Upper lobe of left lung (tissue), 6 donors: ENCODE measurements at places on chromosomes 1 and 21. TPM values are rescaled to one million over a fixed set of nuclear protein-coding genes. Genes with fewer than 3 reads are reported as not detected.
A peak's percentile ranks its signal among the peaks of the same experiment; 100 is the strongest.

Gene C1QC
- total RNA-seq, result 817 TPM

- no peaks in the 10 kb centered on the region for H3K4me1 ChIP-seq
- DNase-seq, result no peak
- no peaks in the 10 kb centered on the region for H3K27me3 ChIP-seq
- H3K27ac ChIP-seq, result no peak overlapping the region
- no peaks in the 10 kb centered on the region for H3K36me3 ChIP-seq
These were observed 102.6 kb downstream of the PDE9A start for GRCh38 chr21:42755766-42756579.

Gene ZNF683
- total RNA-seq, result 1.3 TPM

Gene TEX38
- total RNA-seq, result not detected

- H3K27me3 ChIP-seq, result no peaks in the 10 kb centered on the region
- no peak overlapping the region for H3K27ac ChIP-seq
- DNase-seq, result no peak
- no peaks in the 10 kb centered on the region for H3K36me3 ChIP-seq
- no peaks in the 10 kb centered on the region for H3K4me1 ChIP-seq
These were observed 57.4 kb upstream of the CITED4 start for GRCh38 chr1:40919475-40920011.

Gene RNF186
- not detected for total RNA-seq

DNA sequence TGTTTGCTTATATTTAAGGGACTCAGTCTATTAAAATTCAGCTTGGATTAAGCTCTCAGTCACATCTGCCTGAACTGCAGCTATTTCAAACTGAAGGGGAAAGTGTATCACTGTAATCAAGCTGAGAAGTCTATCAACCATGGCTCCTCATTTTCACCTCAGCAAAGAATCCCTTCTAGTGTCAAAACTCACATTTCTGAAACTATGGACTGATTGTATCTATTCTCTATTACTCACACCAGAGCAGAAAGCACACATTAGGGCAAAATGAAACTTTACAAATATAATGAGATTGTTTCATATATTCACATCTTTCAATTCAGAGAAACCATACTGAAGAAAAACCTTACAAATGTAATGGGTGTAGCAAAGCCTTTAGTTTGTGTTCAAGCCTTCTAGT is 14.6 kb upstream of the C1orf146 start:
- H3K36me3 ChIP-seq, result no peaks in the 10 kb centered on the region
- H3K4me3 ChIP-seq, result no peak overlapping the region
- no peak for DNase-seq
- H3K4me1 ChIP-seq, result no peaks in the 10 kb centered on the region
- no peaks in the 10 kb centered on the region for H3K27me3 ChIP-seq
- no peak overlapping the region for H3K27ac ChIP-seq

Gene TP73
- 4.8 TPM for total RNA-seq

Gene DMBX1
- total RNA-seq, result not detected

Gene NR1I3
- total RNA-seq, result not detected

Gene TFF3
- 5.9 TPM for total RNA-seq

- peaks cover 25% of the 10 kb centered on the region for H3K4me1 ChIP-seq
- H3K27ac ChIP-seq, result peak overlapping the region; percentile 98
- H3K36me3 ChIP-seq, result no peaks in the 10 kb centered on the region
- no peaks in the 10 kb centered on the region for H3K27me3 ChIP-seq
These were observed 663 bp downstream of the ACOT7 start for GRCh38 chr1:6392809-6393399.

GRCh38 chr1:61088163-61088974 is 6.0 kb downstream of the NFIA start:
- no peak for DNase-seq
- H3K4me1 ChIP-seq, result peaks cover 41% of the 10 kb centered on the region
- no peak overlapping the region for H3K4me3 ChIP-seq
- H3K27ac ChIP-seq, result no peak overlapping the region

- H3K27ac ChIP-seq, result peak overlapping the region; percentile 73
- H3K4me1 ChIP-seq, result peaks cover 49% of the 10 kb centered on the region
- no peak for DNase-seq
- H3K27me3 ChIP-seq, result no peaks in the 10 kb centered on the region
- H3K4me3 ChIP-seq, result no peak overlapping the region
These were observed 32.8 kb upstream of the RNF19B start for GRCh38 chr1:32997381-32997891.

DNA sequence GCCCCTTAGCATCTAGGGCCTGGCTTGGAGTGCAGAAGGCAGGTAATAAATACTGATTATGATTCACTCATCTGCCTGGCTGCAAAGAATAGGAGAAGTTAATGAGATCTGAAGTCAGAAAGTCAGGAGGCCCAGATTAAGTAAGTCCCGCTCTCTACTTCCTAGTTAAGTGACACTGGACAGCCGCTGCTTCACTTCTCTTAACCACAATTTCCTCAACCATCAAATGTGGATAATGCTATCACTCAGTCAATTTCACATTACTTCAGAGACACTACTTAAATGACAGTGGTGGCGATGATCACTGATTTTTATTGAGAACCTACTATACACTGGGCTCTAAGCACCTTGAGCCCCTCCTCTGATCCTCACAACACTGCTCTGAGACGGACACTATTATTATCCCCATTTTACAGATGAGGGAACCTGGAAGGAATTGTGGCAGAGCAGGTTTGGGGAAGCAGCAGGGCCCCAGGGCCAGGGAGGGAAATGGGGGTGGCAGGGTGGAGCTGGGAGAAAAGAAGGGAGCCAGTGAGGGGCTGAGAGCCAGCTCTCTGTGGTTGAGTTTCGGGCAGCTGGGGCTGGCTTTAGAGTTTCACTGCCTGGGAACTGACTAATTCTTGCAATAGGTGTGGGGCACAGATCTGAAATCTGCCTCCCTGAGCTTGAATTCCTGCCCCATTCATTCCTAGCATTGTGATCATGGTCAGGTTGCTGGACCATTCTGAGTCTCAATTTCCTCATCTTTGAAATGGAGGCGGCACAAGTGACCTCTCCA is 2.4 kb upstream of the E2F2 start:
- no peaks in the 10 kb centered on the region for H3K36me3 ChIP-seq
- DNase-seq, result no peak

Gene C1orf185
- not detected for total RNA-seq

GRCh38 chr1:52676249-52676903 is 21.8 kb downstream of the COA7 start:
- no peak overlapping the region for H3K4me3 ChIP-seq
- no peaks in the 10 kb centered on the region for H3K27me3 ChIP-seq
- H3K27ac ChIP-seq, result no peak overlapping the region
- no peaks in the 10 kb centered on the region for H3K36me3 ChIP-seq
- peaks cover 4% of the 10 kb centered on the region for H3K4me1 ChIP-seq
- peak; percentile 55 for DNase-seq

GRCh38 chr1:159746666-159747065 is 32.3 kb upstream of the CRP start:
- no peak overlapping the region for H3K4me3 ChIP-seq
- no peaks in the 10 kb centered on the region for H3K36me3 ChIP-seq
- H3K4me1 ChIP-seq, result peaks cover 6% of the 10 kb centered on the region
- no peaks in the 10 kb centered on the region for H3K27me3 ChIP-seq

GRCh38 chr1:119097380-119097779 is 43.1 kb downstream of the WARS2 start:
- H3K27ac ChIP-seq, result no peak overlapping the region
- no peak for DNase-seq
- no peaks in the 10 kb centered on the region for H3K4me1 ChIP-seq
- no peaks in the 10 kb centered on the region for H3K27me3 ChIP-seq
- H3K36me3 ChIP-seq, result no peaks in the 10 kb centered on the region
- H3K4me3 ChIP-seq, result no peak overlapping the region

Gene NUP133
- total RNA-seq, result 23.1 TPM

GRCh38 chr21:34498623-34499022 is 13.4 kb downstream of the KCNE1 start:
- no peak overlapping the region for H3K4me3 ChIP-seq
- no peaks in the 10 kb centered on the region for H3K36me3 ChIP-seq
- no peak for DNase-seq
- no peaks in the 10 kb centered on the region for H3K4me1 ChIP-seq

DNA sequence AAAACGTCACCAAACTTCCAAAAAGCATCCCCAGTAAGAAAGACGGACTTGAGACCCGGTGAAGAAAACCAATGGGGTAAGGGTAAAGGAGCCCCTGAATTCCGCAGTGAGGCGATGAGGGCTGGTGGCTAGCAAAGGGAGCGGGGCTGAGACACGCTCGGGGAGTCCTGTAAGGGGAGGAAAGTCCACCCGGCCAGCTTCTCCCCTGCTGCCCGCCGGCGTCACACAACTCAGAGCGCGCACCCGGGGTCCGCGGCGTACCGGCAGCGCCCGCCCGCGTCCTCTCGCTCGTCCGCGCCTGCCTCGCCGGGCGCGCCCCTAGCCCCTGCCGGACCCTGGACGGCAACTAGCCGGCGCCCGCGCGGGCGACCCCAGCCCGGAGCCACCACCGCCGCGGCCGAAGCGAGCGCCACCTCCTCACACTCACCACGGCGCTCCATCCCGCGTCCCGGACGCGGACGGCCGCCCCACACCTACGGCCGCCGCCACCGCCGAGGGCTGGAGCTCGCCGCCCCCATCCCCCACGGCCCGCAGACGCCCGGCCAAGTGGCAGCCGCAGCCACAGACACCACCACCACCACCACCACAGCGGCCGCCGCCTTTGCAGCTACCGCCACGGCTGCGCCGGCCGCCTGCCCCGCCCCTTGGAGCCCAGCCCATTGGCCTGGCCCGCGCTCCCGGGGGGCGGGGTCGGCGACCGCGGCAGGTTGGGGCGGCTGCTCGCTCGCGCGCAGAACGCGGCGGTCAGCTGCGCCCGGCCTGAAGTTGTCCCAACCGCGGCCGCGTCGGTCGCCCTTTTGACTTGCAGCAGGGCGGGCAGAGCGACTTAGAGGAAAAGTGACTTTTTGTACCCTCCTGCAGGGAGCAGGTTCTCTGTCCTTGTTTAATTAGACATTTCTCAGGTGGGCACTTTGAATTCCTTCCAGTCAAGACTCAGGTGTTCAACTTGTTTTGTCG is 10.0 kb upstream of the ARHGAP29 start:
- peaks cover 6% of the 10 kb centered on the region for H3K4me1 ChIP-seq
- no peaks in the 10 kb centered on the region for H3K27me3 ChIP-seq
- peak overlapping the region; percentile 65 for H3K4me3 ChIP-seq
- DNase-seq, result peak; percentile 87
- peak overlapping the region; percentile 88 for H3K27ac ChIP-seq

DNA sequence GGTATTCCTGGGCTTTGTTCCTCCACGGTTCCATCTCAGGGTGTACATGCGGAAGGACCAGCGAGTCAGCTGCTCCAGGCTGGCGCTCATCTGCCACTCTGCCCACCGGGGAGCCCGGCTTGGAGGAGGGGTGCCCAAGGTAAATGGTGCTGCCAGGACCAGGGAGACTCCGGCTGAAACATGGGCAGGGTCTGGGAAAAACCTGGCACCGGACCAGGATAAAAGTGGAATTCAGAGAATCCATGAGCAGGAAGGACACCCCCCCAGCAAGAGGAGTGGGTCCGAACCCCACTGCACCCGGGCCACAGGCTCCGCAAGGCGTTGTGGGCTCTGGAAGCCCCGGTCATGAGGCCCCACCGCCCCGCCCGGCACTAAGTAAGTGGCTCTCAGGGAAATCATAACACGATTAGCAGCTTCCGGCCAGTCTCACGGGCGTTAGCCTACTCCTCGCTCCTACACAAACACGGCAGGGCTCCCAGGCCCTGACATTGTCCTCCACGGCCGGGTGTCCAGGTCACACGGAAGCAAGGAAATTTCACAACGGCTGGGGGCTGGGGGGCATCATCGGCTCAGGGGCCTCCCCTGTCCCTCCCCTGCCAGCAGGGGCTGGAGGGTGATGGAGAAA is 21.1 kb downstream of the MEGF6 start:
- peaks cover 26% of the 10 kb centered on the region for H3K4me1 ChIP-seq
- no peaks in the 10 kb centered on the region for H3K36me3 ChIP-seq
- peak overlapping the region; percentile 59 for H3K27ac ChIP-seq
- peak; percentile 73 for DNase-seq
- H3K27me3 ChIP-seq, result no peaks in the 10 kb centered on the region

Gene NPR1
- total RNA-seq, result 32.5 TPM

GRCh38 chr1:115089420-115090185 is at the start of gene TSPAN2:
Gene TSPAN2, minus strand, starts transcription at chr1:115089503. Its CDS starts 71 bp downstream, at chr1:115089432.
- no peaks in the 10 kb centered on the region for H3K27me3 ChIP-seq
- H3K4me1 ChIP-seq, result peaks cover 16% of the 10 kb centered on the region
- H3K4me3 ChIP-seq, result peak within 1 kb of the TSS; percentile 42
- peak within 1 kb of the TSS; percentile 69 for H3K27ac ChIP-seq
- no peaks in the 10 kb centered on the region for H3K36me3 ChIP-seq

- H3K27ac ChIP-seq, result no peak overlapping the region
- no peak for DNase-seq
- H3K27me3 ChIP-seq, result peaks cover 7% of the 10 kb centered on the region
- no peaks in the 10 kb centered on the region for H3K36me3 ChIP-seq
- peaks cover 9% of the 10 kb centered on the region for H3K4me1 ChIP-seq
- no peak overlapping the region for H3K4me3 ChIP-seq
These were observed 156.9 kb downstream of the RUNX1 start for GRCh38 chr21:34892209-34892608.

- DNase-seq, result no peak
- H3K36me3 ChIP-seq, result peaks cover 4% of the 10 kb centered on the region
- H3K27me3 ChIP-seq, result no peaks in the 10 kb centered on the region
- H3K4me3 ChIP-seq, result no peak overlapping the region
These were observed 47.8 kb downstream of the USP24 start for GRCh38 chr1:55167224-55167871.

GRCh38 chr1:24009406-24009805 is 29.3 kb upstream of the SRSF10 start:
- H3K4me3 ChIP-seq, result no peak overlapping the region
- no peak overlapping the region for H3K27ac ChIP-seq
- no peaks in the 10 kb centered on the region for H3K27me3 ChIP-seq
- peaks cover 3% of the 10 kb centered on the region for H3K4me1 ChIP-seq
